ENCODE measurements at places on chromosomes 3 and 15. TPM values are rescaled to one million over a fixed set of nuclear protein-coding genes. Genes with fewer than 3 reads are reported as not detected.

BNC1 gene
- 0.21 TPM for total RNA-seq

GOLGA8R gene
- 6.7 TPM for total RNA-seq

PLA1A gene
- total RNA-seq: 12.0 TPM

DGKG gene
- 1.3 TPM for total RNA-seq

DNA sequence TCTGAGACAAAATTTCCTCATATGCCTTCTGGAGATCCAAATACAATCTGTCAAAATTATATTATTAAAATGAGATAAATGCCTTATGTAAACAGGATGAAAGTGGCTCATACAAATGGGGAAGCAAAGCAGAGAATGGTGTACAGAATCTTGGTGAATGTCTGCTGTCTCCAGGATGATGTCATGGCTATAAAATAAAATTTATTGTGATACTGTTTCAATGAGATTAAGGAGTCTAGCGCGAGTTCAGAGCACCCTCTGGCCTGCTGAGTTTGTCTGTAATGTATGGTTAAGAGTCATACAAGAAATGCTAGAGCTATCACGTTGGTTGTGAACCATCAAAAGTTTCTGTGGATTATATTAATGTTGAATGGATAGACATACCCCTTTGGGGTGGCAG lies 359.7 kb downstream of the EFHB start:
- H3K27ac ChIP-seq: no peak overlapping the region
- H3K4me3 ChIP-seq: no peak overlapping the region
- H3K27me3 ChIP-seq: no peaks in the 10 kb centered on the region
- no peaks in the 10 kb centered on the region for H3K36me3 ChIP-seq

DNA sequence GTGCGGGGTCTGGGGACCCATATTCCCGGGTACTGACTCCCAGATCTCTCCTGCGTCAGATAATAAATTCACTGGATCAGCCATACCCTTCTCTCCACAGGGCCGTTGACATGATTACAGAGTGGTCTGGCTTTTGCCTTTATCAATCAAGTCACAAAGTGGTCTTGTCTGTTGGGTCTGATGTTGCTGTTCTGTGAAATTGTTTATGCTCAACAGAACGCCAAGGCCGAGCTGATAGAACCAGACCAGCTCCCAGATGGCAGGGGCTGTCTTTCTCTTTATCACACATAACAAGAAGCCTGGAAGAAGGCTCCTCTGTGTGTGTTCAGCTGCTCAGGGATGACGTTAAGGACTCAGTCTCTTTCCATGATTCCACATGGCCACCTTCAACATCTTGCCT lies 751 bp upstream of the DCLK3 start:
- H3K36me3 ChIP-seq: no peaks in the 10 kb centered on the region
- H3K4me1 ChIP-seq: no peaks in the 10 kb centered on the region
- DNase-seq: no peak
- H3K4me3 ChIP-seq: no peak overlapping the region
- peak overlapping the region; percentile 75 for H3K27ac ChIP-seq

GRCh38 chr3:125083776-125084175 lies 28.0 kb upstream of the HEG1 start:
- no peak overlapping the region for H3K4me3 ChIP-seq
- H3K4me1 ChIP-seq: no peaks in the 10 kb centered on the region
- DNase-seq: no peak
- no peaks in the 10 kb centered on the region for H3K27me3 ChIP-seq

DNA sequence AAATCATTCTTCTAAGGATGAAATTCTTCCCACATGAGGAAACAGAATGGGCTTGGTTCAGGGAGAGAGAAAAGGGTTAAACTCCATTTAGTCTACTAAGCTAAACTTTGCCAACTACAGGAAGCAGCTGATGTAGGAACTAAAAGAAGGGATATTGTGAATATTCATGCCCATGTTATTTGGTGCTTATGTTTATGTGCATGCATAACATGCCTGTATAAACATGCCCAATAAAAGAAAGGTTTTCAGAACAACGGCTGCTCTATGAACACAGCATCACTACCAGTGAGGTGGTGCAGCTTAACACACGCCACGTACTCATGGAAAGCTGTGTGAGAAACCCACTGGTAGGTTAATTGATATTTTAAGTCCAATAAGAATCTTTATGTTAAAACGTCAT lies 59.4 kb upstream of the VGLL4 start:
- H3K4me1 ChIP-seq: peaks cover 14% of the 10 kb centered on the region
- H3K4me3 ChIP-seq: no peak overlapping the region
- peaks cover 34% of the 10 kb centered on the region for H3K36me3 ChIP-seq

GRCh38 chr15:77636209-77636608 lies 3.5 kb upstream of the LINGO1 start:
- H3K4me1 ChIP-seq: peaks cover 33% of the 10 kb centered on the region
- H3K4me3 ChIP-seq: no peak overlapping the region
- no peaks in the 10 kb centered on the region for H3K27me3 ChIP-seq
- H3K36me3 ChIP-seq: no peaks in the 10 kb centered on the region
- no peak overlapping the region for H3K27ac ChIP-seq

DNA sequence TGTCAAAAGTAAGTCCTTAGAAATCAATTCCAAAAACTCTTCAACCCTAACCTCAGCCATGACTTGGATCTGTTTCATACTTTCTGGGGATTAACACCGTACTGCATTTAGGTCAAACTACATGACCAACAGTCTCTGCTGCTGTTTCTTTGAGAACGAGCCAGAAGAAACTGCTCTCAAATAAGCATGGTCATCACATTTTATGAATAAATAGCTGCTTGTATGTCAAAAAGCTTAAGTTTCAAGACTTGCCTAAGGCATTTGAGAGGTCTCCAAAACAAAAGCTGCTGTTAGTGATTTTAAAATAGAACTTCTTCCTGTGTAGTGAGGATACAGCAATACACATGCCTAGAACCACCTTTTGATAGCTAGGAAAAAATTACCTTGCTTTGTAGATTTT lies 166.3 kb upstream of the CHRM5 start:
- no peaks in the 10 kb centered on the region for H3K4me1 ChIP-seq
- no peak for DNase-seq
- no peak overlapping the region for H3K27ac ChIP-seq

DNA sequence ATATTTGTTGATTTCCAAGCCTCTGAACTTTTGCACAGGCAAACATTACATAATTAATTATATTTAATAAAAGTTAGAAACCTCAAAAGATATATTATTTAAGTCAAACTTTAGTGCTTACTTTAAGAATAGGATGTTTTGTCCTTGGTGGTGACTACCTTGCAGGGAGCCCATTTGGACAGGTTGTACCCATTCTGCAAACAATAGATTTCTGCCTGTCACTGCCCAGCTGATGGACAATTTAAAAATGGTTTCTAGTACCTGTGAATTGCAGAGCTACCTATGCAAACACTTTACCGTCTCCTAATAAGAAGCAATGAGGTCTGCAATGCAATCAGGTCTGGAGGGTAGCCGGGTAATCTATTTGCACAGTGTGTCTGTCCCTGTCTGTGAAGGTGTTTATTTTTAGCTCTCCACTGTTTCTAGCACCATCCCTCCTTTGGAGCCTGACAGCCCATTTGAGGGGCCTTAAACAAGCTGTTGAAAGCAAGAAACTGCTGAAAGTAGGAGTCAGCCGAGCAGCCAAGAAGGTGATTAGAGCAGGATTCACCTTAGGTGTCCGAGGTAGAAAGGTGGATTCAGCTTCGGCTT lies 556.2 kb upstream of the CFAP20DC start:
- H3K36me3 ChIP-seq: no peaks in the 10 kb centered on the region
- no peak overlapping the region for H3K4me3 ChIP-seq
- no peaks in the 10 kb centered on the region for H3K27me3 ChIP-seq
- DNase-seq: no peak
- H3K27ac ChIP-seq: no peak overlapping the region

DNA sequence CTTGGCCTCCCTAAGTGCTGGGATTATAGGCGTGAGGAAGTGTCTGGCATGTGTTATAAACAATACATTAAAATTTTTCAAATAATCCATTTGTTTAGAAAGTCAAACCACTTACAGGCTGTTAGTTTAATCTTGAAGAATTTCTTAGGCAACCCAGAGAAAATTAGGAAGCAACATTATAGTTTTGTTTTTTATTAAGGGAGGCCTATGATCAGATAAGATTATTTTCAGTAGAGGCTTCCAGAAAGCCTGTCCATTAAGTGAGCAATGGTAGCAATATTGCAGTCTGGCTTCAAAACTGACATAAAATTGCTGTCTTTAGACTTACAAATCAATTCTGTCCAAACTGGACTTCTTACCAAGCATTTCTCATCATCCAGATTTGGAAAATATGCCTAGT lies 49.6 kb downstream of the CD47 start:
- H3K36me3 ChIP-seq: peaks cover 30% of the 10 kb centered on the region
- H3K27me3 ChIP-seq: no peaks in the 10 kb centered on the region
- H3K27ac ChIP-seq: no peak overlapping the region
- peaks cover 4% of the 10 kb centered on the region for H3K4me1 ChIP-seq
- DNase-seq: no peak

All from tibial nerve (tissue), 4 donors.